Choroid plexus epithelial cell (primary cell): ENCODE measurements at places on chromosomes 1 and 21.

GRCh38 chr21:38140207-38140903 is 116.4 kb upstream of the KCNJ15 start:
- peak; percentile 59 for DNase-seq

GRCh38 chr1:96968983-96969382 is 247.4 kb downstream of the PTBP2 start:
- DNase-seq: peak; percentile 79

DNA sequence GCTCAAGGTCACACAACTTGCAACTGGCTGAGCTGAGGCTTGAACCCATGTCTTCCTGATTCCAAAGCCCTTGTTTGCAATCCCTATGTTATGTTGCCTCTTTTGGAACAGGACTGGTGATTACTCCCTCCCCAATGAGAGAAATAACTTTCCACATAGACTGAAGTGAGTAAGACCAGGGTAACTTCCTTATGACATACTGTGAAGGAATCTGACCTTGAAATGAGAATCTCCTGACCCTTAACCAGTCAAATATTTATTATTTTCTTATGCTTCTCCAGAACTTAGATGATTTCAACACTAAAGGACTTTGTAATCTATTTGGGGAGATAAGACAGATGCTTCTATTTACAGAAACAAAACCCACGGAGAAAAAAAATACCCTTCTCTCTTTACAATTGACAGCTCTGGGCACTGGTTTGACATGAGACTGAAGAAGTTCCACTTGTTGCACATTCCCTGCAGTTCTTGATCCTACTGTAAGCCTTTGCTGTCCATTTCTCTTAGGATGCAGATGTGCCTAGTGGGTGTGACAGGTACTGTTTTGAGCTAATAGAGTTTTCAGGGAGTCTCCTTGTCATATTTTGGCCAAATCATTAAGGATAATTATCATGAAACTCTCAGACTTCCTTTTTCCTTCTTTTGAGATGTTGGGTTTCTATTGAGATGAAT is 3.9 kb upstream of the RPTN start:
- peak; percentile 98 for DNase-seq

GRCh38 chr1:95832370-95832769 is 598.4 kb downstream of the RWDD3 start:
- no peak for DNase-seq

GRCh38 chr1:206544562-206545257 is 37.4 kb downstream of the RASSF5 start:
- DNase-seq: peak; percentile 50
